ENCODE measurements at places on chromosomes 2 and 18.

DNA sequence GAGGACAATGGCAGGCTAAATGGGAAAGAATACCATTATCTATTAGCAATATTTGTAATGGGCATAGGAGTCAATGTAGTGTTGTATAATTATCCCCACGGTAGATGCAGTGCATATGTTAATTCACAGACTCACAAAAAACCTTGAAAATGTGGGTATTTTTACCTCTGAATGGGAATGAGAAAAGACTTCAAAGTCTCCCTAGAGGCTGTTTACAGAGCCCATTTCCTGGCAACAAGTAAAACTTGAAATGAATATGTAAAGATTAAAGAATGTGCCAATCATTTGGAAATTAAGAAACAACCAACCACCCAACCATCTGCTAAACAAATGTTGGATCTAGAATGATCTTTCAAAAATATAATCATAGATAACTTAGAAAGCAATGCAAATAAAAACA lies 27.1 kb downstream of the TRPM8 start:
- no peak for DNase-seq

DNA sequence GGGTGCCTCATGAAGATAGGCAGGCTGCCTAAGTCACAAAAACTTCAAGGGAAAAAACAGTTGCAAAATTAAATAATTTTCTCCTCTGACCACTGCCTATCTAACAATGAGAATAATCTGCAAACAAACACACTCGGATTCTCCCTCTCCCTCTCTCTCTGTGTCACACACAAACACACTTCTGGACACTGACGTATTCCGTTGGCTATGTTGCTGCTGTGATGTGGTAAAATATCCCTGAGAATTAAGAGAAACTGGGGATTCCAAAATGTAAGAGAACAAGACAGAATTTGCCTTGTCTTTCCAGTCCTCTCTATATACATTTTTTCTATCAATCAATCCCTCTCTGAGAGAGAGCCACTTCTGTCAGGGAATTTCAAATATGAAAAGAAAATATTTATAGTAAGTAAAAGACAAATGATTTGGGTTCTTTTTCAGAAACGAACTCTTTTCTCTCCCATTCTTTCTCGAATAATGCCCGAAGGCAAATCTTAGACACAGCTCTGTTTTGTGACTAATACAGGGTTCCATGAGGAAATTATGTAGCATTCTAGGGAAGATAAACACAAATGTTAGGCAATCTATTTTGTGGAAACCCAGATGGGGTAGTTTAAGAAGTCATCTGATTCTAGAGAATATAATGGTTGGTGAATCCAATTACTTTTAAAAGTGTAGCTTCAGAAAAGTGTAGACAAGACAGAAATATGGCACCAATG lies 310.3 kb upstream of the CYP26B1 start:
- DNase-seq, result no peak

GRCh38 chr2:175393851-175394250 lies 212.3 kb upstream of the ATP5MC3 start:
- DNase-seq, result no peak

GRCh38 chr2:114661971-114662939 lies 219.8 kb downstream of the DPP10 start:
- DNase-seq, result no peak

DNA sequence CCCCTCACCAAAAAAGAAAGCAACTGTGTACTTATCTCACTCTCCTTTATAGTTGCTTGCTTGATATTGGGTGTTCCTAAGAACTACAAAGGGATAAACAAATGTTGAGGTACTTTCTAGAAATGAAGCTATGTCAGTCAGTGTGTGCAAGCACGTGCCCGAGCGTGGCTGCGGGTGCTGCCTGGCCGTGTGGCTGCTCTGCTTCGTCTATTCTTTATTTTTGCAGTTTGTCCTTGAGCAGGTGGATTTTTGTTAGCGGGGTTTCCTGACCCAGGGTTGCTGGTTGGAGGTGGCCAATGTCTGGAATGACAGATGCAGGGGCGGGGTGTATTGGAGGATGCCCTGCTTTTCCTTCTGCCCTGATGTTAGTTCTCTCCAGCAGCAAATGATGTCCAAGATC lies 62.6 kb downstream of the ACOXL start:
- no peak for DNase-seq

GRCh38 chr2:149132339-149132738 lies 93.8 kb downstream of the LYPD6B start:
- DNase-seq, result no peak

- DNase-seq, result no peak
These were observed 46.4 kb downstream of the SLC8A1 start for GRCh38 chr2:40405465-40405864.

DNA sequence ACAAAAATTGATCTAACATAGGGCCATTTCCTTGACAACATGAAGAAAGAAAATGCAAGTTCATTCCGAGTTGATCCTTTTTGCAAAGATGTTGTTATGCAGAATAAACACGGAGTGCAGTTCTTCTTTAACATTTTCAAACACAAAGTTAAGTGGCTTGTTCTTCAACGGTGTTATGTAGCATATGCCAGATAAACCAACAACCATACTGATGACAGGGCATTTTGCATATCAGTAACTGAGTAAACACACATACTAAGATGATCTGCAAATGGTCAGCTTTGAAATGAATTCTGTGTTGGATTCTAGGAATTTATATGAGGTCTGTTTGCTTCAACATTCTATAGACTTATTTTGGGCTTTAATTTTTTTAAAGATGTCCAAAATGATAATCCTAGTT lies 266.4 kb downstream of the GPD2 start:
- DNase-seq, result peak; percentile 10

GRCh38 chr2:234963773-234964615 lies 12.2 kb downstream of the SH3BP4 start:
- DNase-seq, result peak; percentile 15

DNA sequence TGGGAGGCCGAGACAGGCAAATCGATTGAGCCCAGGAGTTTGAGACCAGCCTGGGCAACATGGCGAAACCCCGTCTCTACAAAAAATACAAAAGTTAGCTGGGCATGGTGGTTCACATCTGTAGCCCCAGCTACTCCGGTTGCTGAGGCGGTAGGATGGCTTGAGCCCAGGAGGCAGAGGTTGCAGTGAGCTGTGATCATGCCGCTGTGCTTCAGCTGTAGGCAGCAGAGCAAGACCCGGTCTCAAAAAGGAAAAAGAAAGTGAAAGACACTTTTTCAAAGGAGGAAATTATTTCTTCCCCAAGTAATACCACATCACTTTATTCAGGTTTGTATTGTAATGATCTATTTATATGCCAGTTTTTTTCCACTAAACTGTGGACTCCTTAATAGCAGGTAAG lies 35.7 kb upstream of the TAF4B start:
- DNase-seq, result peak; percentile 67

DNA sequence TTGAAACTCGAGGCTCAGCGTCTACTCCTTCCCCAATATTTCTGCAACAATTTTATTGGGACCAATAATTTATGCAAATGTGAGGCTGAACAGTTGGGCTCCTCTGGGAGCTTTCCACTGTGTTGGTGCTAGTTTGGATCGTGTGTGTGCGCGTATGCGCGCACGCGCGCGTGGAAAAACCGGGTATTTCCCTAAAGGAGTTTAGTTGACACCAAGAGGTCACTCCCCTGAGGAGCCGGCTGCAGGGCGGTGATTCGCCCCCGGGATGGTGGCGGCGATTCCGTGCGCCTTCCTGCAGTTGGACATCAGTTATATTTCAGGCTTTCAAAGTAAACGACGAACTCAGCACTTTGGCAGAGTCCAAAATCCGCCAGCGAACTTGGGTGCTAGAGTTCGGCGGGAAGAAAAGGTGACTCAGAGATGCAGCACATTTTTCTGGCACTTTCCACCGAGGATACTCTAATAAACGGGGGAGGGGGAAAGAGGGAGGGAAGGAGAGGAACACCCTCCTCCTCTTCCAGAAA lies 186.5 kb upstream of the FANCL start:
- DNase-seq, result peak; percentile 86

DNA sequence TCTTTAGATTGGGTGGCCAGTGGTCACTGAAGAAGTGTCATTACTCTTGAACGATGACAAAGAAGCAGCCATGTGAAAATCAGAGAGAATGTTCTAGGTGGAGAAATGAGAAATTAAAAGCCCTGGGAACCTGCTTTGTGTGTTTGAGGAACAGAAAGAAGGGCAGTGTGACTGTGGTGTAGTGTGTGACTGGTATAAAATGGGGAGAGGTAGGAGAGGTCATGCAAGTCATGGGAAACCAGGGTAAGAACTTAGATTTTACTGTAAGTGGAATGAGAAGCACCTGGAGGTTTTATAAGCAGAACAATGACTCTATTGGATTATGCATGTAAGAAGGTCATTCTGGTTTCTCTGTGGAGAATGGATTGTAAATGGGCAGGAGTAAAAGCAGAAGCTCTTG lies 12.2 kb downstream of the ICOS start:
- DNase-seq, result no peak

DNA sequence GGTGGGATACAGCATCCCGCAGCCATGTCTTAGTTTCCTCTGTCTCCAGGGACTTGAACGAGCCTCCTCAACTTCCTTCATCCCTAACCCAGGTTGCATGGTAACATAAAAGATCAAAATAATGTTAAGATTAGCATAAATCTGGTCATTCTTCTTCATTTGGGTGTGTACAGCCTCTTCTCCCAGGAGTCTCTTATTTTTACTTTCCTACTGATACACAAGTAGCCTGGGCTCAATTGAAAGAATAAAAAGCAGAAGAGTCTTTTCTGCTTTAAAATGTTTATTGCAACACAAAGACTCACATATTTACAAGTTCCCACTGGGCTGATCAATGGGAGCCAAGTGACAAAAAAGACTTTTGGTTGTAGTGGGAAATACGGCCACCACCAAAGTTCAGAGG lies 137.9 kb upstream of the PID1 start:
- DNase-seq, result no peak

- no peak for DNase-seq
These were observed 7.2 kb upstream of the GPC1 start for GRCh38 chr2:240428245-240428644.

DNA sequence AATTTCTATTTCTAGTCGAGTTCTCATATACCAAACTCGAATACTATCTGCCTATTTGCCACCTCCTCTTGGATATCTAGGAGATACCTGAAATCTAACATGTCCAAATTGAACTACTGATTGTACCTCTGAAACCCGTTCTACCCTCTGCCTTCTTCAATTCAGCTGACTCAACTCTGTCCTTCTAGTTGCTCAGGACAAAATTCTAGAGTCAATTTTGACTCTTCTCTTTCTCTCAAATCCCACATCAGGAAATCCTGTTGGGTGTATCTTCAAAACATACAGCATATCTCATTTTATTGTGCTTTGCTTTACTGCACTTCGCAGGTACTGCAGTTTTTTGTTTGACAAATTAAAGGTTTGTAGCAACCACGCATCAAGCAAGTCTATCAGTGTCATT lies 137.8 kb downstream of the ZAP70 start:
- no peak for DNase-seq

All from common myeloid progenitor, CD34-positive (primary cell).